ENCODE measurements at places on chromosomes 4 and X.

- no peak for DNase-seq
Observed at GRCh38 chr4:73883306-73883705, 14.1 kb downstream of the CXCL1 start.

- DNase-seq = no peak
Observed at GRCh38 chr4:138959097-138959815, 56.3 kb upstream of the NOCT start.

GRCh38 chr4:72948080-72948479 is 121.4 kb downstream of the COX18 start:
- DNase-seq = no peak

- DNase-seq = no peak
Observed at GRCh38 chrX:40171513-40172400, 74.0 kb upstream of the BCOR start.

DNA sequence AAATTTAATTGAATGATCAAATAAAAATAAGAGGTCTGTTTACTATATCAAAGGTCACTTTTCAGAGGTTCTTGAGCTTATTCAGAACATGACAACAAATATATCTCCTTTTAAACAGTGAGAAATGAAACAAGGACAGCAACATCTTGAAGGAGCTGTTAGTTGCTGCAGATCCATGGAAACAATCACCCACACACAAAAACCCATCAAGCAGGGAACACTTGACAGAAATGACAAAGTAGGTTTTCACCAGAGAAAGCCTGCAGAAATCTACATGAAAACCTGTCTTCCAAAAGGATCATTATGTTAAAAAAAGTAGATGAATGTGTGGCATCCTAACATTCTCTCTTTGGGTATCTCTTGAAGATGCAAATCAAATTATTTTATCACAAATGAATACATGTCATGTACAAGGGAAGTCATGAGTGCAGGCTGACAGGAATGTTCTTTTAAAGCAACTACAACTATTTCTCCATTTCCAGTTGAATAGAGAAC is 203.0 kb downstream of the GRIA2 start:
- no peak for DNase-seq

- DNase-seq = no peak
Observed at GRCh38 chrX:56029691-56030090, 202.5 kb upstream of the KLF8 start.

- DNase-seq = no peak
Observed at GRCh38 chr4:169243825-169244609, 26.7 kb downstream of the SH3RF1 start.

DNA sequence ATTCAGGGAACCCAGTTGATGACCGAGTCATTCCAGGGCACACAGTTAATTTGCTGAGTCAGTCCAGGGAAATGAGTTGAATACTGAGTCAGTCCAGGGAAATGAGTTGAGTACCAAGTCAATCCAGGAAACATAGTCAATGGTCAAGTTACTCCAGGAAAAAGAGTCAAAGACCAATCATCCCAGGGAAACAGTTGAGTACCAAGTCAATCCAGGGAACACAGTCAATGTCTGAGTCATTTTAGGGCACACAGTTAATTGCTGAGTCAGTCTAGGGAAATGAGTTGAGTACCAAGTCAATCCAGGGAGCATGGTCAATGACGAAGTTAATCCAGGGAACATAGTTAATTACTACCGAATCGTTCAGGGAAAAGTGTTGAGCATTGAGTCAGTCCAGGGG is 754.4 kb downstream of the NLGN4X start:
- DNase-seq = no peak

- no peak for DNase-seq
Observed at GRCh38 chr4:22356987-22357596, 158.8 kb downstream of the ADGRA3 start.

DNA sequence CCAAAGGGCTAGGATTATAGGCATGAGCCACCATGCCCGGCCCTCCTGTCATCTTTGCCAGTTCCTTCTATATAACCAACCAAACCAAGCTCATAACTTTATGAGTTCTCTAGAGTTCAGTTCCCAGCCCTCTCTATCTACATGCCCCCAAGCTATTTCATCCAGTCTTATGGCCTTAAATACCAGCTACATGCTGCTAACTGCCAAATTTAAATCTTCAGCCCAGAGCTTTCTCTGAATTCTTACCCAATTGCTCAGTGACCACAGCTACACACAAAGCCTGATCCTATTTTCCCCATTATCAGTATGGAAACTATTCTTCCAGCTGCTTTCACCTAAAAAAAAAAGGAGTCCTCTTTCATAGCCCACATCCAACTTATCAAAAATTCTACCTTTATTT is 23.1 kb downstream of the TMEM184C start:
- no peak for DNase-seq

DNA sequence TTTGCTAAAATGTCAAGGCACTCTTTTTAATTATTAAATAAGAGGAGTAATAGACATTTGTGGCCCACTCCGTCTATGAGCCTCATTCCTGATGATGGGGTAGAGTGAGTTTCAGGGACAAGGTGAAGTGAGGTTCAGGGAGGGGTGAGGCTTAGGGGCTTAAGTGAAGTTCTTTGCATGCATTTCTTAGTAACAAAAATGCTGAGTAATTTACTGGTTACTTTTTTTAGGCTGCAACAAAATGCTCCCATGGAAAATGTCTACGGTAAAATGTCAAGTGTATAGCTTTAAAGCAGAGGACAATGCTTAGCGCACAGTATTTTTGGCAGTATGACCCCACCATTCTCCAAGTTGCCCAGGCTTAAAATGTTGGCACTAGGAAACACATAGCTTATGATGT is 2.0 kb upstream of the USO1 start:
- no peak for DNase-seq

GRCh38 chrX:149939655-149939904 is 1.3 kb upstream of the EOLA2 start:
- no peak for DNase-seq

- DNase-seq = no peak
Observed at GRCh38 chr4:94841864-94842221, 84.1 kb downstream of the BMPR1B start.

GRCh38 chrX:107738272-107738671 is 37.3 kb downstream of the TSC22D3 start:
- DNase-seq = no peak

GRCh38 chr4:78544678-78545077 is 6.9 kb upstream of the ANXA3 start:
- DNase-seq = no peak

DNA sequence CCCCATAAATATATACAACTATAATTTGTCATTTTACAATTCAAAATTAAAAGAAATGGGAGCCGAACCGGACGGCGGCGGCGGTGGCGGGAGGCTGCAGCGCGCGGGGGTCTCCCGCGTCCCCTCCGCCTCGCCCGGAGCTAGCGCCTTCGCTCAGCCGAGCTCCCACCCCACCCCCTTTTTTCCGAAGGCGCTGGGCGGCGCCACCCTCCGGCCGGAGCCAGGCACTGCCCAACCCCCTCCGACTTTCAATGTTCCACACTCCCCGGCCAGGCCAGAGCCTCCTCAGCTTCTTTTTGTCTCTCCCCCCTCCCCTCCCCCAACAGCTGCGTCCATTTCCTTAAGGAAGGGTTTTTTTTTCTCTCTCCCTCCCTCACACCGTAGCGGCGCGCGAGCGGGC is 214.1 kb upstream of the GEMIN8 start:
- no peak for DNase-seq

DNA sequence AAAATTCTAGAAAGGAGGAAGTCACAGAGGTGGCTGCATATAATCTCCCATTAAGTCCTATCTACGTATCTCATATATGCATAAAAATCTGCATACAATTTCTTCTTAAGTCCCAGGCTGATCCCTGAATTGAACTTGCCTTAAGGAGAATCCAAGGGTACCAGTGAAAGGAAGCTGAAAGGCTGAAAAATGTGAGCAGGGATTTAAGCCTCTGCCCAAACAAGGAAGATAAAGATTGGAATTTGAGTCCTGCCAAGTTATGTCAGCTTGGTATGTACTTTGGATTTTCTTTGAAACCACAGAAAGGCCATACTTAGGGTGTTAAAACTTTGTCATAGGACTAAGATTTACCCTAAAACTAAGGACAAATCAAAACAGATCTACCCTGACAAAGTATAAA is 26.5 kb upstream of the GEMIN8 start:
- no peak for DNase-seq

DNA sequence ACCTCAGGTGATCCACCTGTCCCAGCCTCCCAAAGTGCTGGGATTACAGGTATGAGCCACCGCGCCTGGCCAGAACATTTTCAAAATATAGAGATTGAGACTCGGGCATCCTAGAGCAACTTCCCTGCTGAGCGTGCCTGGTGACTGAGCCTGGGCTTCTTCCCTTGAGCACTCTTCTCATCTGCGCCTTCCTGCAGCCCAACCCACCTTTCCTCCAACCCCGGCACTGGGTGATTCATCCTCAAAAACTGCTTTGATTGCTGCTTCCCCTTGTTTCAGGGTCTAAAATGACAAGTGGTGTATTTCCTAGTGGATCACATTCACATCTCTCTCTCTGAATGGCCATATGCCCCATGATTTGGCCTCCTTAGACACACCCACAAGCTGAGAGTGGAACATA is 37.8 kb downstream of the PHKA2 start:
- DNase-seq = no peak

Data from stimulated activated naive CD4-positive, alpha-beta T cell (primary cell).